ENCODE measurements at places on chromosomes 7 and 10.

GRCh38 chr7:71140264-71140663 is 8.3 kb downstream of the GALNT17 start:
- no peak for DNase-seq

DNA sequence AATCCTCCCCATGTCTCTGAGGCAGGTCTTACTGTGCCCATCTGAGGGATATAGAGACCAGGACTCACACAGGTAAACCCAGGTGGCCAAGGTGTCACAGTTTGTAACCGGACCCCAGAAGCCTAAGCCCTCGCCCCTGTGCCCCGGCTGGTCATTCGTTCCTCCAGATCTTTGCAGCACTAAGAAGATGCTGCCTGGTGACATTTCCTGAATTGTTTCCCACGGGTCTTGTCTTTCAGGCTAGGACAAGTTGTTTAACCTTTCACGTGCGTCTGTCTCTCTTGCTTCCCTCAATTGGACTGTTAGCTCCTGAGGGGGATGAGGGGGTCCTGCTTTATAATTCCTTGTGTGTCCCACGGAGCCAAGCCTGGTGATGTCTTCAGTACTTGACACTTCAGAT is 158.0 kb downstream of the KCNMA1 start:
- DNase-seq = no peak

DNA sequence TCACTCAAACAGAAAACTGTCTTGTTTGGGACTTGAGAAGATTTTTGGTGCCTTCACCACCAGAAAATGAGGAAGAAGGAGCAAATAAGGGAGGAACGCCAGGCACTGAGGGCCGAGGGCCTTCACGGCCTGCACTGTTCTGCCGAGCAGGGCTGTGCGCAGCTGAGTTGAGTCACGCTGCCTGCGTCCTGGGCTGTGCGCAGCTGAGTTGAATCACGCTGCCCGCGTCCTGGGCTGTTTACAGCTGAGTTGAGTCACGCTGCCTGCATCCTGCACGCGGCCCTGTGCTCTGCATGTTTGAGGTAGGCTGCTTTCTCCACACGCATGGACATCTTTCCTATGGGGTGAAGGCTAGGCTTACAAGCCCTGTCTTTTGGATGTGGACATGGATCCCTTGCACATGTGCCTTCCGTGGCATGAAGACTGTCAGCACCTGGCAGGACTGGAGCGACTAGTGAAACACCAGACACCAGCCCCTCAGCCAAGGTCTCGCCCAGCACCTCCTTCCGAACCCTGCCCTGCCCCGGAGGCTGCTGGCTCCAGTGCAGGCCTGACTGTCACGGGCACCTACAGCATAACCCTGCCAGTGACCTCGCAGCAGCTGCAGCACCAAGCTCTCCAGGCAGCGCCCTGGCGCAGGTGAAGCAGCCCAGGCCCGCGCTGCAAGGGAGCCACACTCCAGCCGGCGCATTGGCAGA is 96.7 kb downstream of the HTR5A start:
- DNase-seq = no peak

- DNase-seq = no peak
Observed at GRCh38 chr7:43513251-43513650, 69.7 kb upstream of the STK17A start.

GRCh38 chr7:98312201-98312600 is 30.7 kb downstream of the BRI3 start:
- DNase-seq = no peak

DNA sequence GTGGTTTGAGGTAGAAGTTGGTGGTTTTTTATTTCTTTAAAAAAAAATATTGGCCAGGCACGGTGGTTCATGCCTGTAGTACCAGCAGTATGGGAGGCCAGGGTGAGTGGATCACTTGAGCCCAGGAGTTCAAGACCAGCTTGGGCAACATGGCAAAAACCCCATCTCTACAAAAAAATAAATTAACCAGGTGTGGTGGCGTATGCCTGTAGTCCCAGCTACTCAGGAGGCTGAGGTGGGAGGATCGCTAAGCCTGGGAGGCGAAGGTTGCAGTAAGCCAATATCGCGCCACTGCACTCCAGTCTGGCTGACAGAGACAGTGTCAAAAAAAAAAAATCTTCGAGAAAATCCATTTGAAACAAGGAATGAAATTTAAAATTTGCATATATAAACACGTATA is 1.1 kb downstream of the IL2RA start:
- no peak for DNase-seq

- DNase-seq = no peak
Observed at GRCh38 chr7:88669913-88670312, 89.6 kb upstream of the ZNF804B start.

- no peak for DNase-seq
Observed at GRCh38 chr10:5618042-5618441, 48.4 kb downstream of the ASB13 start.

GRCh38 chr7:1014681-1015080 is 29.7 kb upstream of the GPR146 start:
- DNase-seq = no peak

DNA sequence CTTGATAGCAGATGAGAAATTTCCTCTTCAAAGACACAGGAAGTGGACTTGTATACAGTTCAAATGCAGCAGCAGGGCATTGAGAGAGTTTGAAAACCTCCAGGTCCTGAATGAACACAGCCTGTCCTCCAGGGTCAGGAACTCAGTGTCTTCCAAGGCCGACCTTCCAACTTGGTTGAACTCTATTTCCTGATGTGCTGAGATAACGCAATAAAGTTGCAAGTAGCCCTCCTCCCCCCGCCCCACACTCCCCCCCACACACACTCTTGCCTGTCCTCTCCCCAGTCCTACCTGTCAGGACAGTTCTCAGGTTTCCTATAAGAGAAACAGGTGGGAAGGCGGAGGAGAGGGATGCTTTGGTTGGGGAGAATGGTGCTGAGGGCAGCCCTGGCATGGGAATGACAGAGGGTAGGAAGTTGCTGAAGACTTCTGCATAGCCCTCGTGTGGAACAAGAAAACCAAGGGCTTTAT is 90.0 kb downstream of the CCDC71L start:
- DNase-seq = no peak

DNA sequence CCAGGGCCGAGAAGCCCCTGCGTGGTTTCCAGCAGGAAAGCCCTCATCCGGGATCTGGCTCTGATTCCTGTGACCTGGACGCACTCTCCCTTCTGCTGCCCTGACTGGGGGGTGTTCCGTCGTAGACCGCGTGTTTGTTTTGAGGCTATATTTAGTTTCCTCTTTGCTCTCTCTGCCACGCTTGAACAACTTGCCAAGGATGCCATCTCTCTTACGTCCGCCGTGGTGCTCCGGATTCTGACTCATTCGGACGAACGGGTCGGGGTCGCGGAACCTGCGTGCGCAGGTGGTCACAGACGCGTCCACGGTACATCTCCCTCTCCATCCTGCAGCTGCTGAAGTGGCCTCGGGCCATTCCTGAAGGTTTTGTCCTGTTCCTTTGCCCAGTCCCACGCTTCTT is 10.4 kb upstream of the SORCS3 start:
- no peak for DNase-seq

DNA sequence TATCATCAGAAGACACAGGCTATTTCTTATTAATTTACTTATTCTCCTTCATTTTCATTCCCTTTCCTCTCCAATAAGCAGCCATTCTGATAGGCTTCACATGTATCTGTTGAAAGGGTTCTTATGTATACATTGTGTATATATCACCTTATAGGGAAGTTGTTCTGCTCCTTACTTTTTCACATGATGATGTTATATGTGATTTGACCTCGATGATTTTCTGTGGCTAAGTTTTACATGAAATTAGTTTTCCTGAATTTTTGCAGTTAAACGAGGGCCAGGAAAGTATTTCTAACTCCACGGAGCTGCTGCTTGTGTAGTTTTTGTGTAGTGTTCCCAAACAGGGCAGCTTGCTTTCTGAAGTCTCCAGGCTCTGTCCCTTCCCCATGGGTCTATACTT is 84.5 kb downstream of the SH2D4B start:
- DNase-seq = no peak

- no peak for DNase-seq
Observed at GRCh38 chr7:41162612-41163011, 540.3 kb downstream of the INHBA start.

GRCh38 chr7:12898004-12898403 is 210.6 kb downstream of the ARL4A start:
- no peak for DNase-seq

GRCh38 chr7:154881026-154881425 is 121.9 kb downstream of the PAXIP1 start:
- DNase-seq = no peak

- DNase-seq = no peak
Observed at GRCh38 chr7:13115157-13115772, 427.8 kb downstream of the ARL4A start.

- DNase-seq = no peak
Observed at GRCh38 chr10:14328881-14329672, 1.6 kb downstream of the FRMD4A start.

DNA sequence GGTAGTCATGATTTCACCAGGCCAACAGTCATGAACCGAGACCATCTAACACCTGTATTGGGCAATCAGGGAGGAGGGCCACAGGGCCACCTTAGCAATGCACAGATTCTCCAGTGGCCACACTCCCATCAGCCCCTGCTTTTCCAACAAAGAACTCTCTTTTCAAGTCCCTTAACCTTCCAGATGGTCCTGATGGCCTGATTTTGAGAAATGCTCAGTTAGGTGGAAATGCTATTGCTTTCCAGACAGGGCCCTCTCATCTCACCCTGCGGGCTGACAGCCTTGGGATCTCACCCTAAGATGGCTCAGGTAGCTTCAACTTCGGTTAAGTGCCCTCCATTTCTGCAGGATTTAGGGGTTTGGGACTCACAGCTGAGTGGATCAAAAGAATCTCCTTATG is 131.9 kb upstream of the PRR15 start:
- no peak for DNase-seq

DNA sequence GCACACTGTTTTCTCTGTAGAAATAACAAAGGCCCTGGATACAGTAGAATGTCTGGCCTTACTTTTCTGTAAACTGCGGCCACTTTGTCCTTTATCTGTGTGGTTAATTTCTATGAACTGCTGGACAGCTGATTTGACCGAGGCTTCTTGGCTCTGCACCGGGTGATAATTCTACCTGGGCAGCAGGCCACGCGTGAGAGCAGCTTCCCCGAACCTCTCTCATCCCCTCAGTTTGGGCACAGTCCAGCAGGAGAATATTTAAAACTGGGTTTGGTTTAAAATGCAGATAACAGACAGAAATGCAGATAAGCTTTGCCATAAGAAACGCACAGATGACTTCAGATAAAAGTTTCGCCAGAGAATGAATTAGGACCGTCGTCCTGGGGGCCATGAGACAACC is 81.0 kb downstream of the CELF2 start:
- DNase-seq = no peak

GRCh38 chr7:133315332-133316040 is 62.6 kb downstream of the EXOC4 start:
- no peak for DNase-seq

DNA sequence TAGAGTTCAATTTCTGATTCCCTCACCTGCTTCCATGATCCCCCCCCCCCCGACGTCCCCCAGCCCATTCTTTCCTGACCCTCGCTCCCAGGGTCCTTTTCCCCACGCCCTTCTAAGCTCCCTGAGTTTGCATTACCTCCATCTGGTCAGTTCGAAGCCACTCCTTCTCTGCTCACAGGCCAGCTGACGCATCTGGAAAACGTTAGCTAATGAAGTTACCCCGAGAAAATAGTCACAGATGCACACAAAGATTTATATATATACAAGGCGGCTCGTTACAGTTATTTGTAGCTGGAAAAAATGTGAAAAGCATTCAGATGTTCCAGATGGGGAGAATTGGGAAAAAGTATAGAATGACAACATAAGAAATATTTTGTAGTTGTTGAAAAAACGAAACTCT is 630.0 kb upstream of the FOXK1 start:
- no peak for DNase-seq

GRCh38 chr10:21495752-21496342 is 29.6 kb downstream of the SKIDA1 start:
- no peak for DNase-seq

- DNase-seq = no peak
Observed at GRCh38 chr7:18241543-18242231, 214.0 kb upstream of the PRPS1L1 start.

DNA sequence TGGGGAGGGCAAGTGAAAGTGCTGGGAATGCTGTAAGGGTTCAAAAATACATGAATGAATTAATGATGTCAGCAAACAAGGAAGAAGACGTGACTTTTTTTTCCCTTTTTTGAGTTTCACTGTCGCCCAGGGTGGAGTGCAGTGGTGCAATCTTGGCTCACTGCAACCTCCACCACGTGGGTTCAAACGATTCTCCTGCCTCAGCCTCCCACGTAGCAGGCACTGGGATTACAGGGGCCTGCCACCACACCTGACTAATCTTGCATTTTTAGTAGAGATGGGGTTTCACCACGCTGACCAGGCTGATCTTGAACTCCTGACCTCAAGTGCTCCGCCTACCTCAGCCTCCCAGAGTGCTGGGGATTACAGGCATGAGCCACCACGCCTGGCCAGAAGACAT is 30.0 kb downstream of the DENND10 start:
- no peak for DNase-seq

- DNase-seq = no peak
Observed at GRCh38 chr7:158633055-158633956, 45.7 kb upstream of the PTPRN2 start.

- no peak for DNase-seq
Observed at GRCh38 chr10:29663718-29664117, 28.9 kb upstream of the SVIL start.

GRCh38 chr10:92014620-92015019 is 91.0 kb downstream of the BTAF1 start:
- DNase-seq = no peak

- DNase-seq = no peak
Observed at GRCh38 chr10:84412482-84412881, 84.1 kb downstream of the CCSER2 start.

DNA sequence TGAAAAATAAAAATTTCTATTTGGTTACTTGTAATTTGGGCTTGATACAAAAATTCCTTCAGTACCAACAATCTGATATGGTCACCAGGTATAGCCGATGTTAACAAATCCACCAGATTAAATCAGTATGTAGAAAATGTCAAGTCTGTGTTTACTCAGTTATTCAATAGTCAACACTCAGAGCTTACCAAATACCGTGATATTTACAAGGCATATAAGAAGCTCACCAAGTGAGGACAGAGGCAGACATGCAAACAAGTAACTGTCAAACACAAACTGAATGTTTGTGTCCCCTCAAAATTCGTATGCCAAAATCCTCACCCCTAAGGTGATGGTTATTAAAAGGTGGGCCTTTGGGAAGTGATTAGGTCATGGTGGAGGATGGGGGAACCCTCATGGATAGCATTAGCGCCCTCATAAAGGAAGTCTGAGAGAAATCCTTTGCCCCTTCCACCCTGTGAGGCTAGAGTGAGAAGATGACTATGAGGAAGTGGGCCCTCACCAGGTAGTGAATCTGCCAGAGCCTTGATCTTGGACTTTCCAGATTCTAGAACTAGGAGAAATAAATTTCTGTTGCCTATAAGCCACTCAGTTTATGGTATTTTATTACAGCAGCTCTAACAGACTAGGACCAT is 63.1 kb downstream of the TES start:
- DNase-seq = no peak

GRCh38 chr7:99615989-99616358 is 772 bp upstream of the ZSCAN25 start:
- DNase-seq = no peak

GRCh38 chr10:45058992-45059561 is 58.4 kb downstream of the ZNF22 start:
- no peak for DNase-seq

Data from AG09319 (cell line).